ENCODE measurements at places on chromosomes 4 and X.

GRCh38 chr4:2043396-2044118 is 15.6 kb upstream of the NAT8L start:
- DNase-seq: no peak

DNA sequence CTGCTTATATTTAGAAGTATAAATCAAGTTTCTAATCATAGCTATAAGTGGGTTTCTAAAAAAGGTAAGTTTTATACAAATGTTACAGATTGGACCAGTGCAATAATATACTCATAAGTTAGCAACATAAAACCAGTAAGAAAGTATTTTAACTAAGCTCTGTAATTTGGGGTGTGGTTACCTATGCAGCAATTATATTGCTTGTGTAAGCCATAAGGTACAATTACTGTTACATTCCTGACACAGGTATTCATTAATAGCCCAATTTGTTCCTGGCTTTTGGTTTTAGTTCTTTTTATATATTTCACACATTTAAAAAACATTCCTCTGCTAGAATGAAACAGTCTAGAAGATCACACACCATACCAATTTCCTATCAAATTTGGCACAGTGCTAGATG is 115.1 kb downstream of the FRYL start:
- DNase-seq: no peak

DNA sequence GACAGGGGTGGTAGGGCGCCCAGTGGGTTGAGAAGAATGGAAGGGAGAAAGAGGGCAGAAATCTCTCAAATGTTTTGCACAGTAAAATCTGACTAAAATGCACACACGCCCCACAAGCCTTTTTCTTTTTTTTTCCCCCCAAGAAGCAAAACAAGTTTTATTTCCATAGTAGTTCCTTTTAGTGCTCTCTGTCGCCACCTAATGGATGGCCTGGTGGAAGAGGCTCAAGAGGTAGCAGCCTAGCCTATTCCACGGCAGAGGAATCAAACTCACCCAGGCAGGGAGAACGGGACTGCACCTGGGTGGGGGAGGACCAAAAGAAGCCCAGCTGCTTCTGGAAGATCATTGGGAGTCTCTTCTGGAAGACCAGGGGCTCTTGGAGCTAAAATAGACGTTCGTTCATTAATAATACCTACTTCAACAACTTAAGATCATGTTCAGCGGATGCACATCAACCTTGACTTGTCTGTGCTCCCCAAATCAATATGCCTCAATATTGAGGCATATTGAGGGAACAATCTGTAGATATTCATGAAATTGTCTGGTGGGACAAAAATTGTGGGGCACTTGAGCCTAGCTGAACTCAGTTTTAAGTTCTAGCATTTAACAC is 31.6 kb upstream of the IRAK1 start:
- DNase-seq: no peak

- no peak for DNase-seq
Measured at GRCh38 chrX:131405497-131405896, 116.4 kb upstream of the IGSF1 start.

DNA sequence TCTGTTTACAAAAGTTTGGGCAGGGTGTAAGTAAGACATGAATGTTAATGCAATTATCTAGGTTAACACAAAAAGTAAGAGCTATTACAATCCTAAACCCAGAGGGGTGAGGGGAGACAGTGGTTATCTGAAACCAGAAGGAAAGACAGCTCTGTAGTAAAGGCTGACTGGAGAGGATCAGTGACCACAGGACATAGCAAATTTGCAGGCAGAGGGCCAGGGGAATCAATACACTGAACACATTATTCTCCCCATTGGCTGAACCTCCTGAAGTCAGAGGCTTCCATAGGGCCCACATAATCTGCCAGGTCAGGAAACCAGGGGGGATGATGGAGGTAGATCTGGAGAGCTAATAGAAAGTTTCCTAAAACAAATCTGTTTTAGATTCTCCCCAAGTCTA is 689.4 kb upstream of the ATOH1 start:
- DNase-seq: no peak

GRCh38 chr4:142021181-142021580 is 384.8 kb downstream of the IL15 start:
- no peak for DNase-seq

- no peak for DNase-seq
Measured at GRCh38 chr4:67723949-67724348, 23.0 kb upstream of the UBA6 start.

DNA sequence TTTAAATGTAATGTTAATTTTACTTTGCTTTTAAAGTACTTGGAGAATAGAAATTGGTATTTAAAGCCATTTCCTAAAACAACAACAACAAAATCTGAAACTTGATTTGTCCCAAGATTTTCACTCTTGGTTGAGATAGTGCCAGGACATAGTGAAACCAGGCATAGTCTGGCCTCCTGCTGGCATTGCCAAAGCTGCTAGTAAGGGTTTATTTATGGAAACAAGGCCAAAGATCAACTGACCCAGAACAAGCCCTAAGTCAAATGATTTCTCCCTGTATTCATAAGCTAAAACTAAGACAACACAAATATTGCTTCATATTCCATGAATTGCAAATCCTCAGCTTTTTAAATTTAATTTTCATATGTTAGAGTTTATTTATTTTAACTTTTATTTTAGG is 227.5 kb upstream of the FGF13 start:
- no peak for DNase-seq

GRCh38 chr4:147138171-147138570 is 192.5 kb upstream of the TTC29 start:
- no peak for DNase-seq

DNA sequence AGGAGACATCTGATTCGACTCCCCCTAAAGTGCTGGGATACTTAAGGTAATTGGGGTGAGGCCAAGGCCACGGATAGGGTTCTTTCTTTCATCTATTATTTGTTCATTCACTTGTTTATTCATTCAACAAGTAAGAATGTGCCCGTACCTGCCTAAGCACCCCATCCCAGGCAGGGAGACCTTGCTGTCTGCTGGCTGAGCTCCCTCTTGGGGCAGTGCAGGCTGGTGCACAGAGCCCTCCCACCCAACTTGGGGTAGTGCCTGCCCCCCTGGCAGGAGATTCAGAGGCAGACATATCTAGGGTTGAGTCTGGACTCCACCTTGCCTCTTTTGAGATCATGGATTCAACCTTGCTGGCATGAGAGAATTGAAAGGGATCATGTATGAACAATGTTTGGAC is 95.7 kb downstream of the DRD5 start:
- DNase-seq: no peak

- no peak for DNase-seq
Measured at GRCh38 chr4:118410138-118410537, 57.3 kb upstream of the PRSS12 start.

- DNase-seq: no peak
Measured at GRCh38 chrX:104659005-104659744, 93.2 kb downstream of the IL1RAPL2 start.

DNA sequence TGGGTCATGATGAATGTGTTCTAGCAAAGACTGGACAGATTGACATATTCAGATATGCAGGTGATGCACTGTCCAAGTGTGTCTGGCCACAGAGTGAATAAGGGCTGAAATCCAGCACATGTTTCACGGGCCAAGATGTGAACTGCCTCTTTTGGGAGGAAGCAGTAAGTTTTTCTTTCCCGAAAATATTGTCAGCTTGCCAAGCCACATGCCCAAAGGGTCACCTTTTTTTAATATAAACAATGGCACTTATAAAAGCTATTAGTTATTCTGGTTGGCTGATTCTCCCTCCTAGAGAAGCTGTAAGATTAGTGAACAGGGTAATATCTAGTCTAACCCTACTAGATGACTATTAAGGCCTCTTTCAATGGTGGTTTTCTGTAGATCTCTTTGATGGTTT is 1.5 kb upstream of the EDNRA start:
- no peak for DNase-seq

GRCh38 chr4:150080337-150080736 is 2.1 kb downstream of the DCLK2 start:
- no peak for DNase-seq

DNA sequence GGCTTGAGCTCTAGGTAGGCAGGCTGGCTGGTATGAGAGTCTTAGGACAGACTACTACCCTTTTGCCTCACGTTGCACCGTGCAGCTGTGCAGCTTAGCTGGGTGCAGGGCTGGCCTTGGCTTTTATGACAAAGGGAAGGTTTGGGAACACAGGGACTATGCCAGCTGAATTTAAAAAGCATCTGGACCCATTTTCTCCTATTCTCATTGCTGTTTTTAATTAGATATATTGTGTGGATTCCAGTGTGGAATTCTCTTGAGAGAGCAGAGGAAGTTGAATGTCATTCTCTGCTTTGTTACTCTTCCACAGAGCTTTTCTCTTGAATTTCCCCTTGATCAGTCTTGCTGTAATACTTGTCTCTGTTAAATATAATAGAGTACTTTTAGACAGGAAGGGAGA is 192.7 kb downstream of the ZNF330 start:
- no peak for DNase-seq

DNA sequence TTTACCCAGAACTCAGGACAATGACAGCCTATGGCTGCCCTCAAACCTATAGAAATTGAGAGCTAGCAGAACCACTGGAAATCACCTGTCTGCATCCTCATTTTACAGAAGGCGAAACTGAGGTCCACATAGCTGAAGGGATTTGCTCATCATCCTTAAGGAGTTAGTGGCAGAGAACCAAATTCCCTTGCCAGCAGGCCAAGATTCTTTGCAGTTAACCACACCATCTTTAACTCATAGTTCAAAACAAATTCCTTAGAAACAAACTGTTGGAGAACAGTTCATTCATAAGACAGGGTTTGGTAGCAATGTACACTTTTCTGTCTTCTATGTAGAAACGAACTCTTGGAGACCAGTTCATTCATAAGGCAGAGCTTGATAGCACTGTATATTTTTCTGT is 37.9 kb upstream of the RAP2C start:
- DNase-seq: no peak

DNA sequence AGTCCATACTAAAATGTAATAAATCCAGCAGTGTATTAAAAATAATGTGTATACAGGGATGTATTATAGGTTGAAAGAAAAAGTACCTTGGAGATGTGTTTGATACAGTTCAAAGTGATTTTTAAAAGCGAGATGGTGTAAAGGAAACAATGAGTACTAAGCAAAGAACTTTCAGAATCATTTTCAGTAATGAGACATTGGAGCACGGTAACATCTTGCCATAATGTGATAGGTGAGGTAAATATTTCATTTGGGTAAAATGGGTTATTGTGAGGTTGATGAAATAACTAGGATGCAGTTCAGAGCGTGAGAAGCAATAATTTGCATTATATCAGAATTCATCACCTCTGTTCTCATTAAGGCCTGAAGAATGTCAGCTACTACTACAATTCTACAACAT is 25.9 kb downstream of the EIF2S3 start:
- no peak for DNase-seq

- DNase-seq: no peak
Measured at GRCh38 chr4:182969651-182970279, 52.6 kb upstream of the DCTD start.

GRCh38 chr4:140090215-140090731 is 63.7 kb downstream of the MAML3 start:
- no peak for DNase-seq

GRCh38 chr4:42412251-42412650 is 15.0 kb downstream of the SHISA3 start:
- no peak for DNase-seq

- no peak for DNase-seq
Measured at GRCh38 chrX:2404776-2405175, 96.0 kb downstream of the DHRSX start.

- no peak for DNase-seq
Measured at GRCh38 chr4:158170691-158171561, 1.9 kb downstream of the GASK1B start.

- DNase-seq: no peak
Measured at GRCh38 chr4:102684610-102685052, 76.1 kb downstream of the MANBA start.

DNA sequence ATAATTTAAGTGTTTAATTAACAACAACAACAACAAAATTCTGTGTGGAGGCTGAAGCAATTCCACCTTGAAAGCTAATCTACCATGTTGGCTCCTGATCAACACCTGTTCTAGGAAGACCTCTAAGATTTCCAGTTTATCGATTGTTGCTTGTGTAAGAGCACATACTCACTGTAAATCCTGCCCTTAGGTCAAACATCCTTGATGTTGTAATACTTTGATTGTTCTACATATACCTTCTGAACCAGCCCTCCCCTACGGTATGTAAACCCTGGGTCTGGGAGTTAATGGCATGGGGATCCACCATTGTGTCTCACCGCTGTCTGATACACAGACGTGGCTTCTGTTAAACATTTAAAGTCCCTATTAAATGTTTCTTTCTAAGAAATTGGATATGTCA is 73.2 kb downstream of the RASL11B start:
- no peak for DNase-seq

DNA sequence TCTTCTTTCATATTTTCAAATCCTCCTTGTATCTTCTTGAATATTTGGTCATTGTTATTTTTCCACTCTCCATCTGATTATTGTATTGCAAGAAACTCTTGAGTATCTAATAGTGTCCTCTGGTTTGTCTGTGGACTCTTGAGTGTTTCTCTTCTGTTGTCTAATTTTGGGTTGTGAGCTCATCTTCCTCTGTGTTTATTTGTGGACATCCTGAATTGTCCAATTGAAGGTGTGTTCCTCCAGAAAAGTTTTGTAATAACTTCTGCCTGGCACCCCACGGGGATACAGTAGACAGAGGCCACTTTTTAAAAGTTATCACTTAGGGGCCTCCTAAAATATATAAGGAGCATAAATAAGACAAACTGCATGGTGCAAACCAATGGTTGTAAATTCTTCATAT is 3.1 kb upstream of the CC2D2A start:
- DNase-seq: no peak

GRCh38 chrX:139932073-139932900 is 566 bp downstream of the ATP11C start:
- no peak for DNase-seq

GRCh38 chrX:69565247-69565815 is 50.6 kb upstream of the EDA start:
- DNase-seq: no peak

- no peak for DNase-seq
Measured at GRCh38 chr4:89064848-89065247, 7.9 kb upstream of the FAM13A start.

- no peak for DNase-seq
Measured at GRCh38 chr4:21778702-21779101, 169.9 kb downstream of the KCNIP4 start.

DNA sequence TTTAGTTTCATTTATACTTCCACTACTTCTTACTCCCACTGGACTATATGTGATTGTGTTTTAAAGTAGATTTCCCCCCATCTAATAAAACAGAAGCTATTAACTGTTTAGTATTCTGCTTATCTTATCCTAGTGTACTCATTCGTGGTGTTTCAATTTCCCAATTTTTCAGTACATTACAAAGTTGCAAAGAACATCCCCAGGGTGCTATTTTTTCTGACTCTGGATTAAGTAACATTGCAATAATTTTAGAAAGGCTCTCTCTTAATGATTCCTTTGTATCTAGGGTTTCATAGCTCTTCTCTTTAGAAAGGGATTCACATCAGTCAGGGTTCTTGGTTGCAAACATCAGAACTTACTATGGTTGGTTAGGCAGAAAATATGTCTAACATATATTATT is 317.9 kb upstream of the DIPK2B start:
- no peak for DNase-seq

- no peak for DNase-seq
Measured at GRCh38 chrX:149073479-149073878, 431.6 kb downstream of the IDS start.

GRCh38 chrX:71103110-71103983 is 3.2 kb downstream of the CXorf65 start:
- no peak for DNase-seq
